Activated T-helper 1 cell treated with anti-CD3 and anti-CD28 coated beads, Interleukin-2, amount 50 U/mL, for 16 hours (primary cell): ENCODE measurements at places on chromosomes 7 and 10.

DNA sequence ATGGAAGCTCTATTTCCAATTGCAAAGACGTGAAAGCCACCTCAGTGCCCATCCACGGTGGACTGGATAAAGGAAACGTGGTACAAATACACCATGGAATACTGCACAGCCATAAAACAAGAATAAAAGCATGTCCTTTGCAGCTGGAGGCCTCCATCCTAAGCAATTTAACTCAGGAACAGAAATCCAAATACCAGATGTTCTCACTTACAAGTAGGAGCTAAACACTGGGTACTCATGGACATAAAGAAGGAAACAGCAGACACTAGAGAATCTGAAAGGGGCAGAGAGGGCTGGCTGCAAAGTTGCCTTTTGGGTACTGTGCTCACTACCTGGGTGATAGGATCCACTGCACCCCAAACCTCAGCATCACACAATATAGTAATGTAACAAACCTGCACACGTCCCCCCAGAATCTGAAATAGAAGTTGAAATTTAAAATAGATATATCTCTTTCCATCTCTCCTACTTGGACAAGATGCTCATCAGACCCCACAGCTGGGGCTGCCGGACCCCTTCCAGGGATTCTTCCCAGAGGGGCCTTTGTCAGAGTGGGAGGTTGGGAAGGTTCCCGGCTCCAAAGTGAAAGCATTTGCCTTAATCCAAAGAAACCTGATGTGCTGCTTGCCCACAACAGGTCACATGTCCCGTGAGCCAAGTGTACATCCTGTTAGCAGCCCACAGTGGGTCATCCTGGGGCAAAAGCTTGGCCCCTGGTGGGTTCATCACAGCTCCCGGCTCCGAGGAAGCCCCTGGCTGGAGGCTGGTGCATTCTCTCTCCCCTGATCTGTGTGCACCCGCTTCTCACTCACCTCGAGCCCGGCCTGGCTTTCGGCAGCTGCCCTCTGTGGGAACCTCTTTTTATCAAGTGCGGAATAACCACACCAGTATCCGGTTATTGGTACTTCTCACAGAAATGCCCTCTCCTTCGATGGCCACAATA is 172.3 kb upstream of the PPP2R2D start:
- DNase-seq: no peak

DNA sequence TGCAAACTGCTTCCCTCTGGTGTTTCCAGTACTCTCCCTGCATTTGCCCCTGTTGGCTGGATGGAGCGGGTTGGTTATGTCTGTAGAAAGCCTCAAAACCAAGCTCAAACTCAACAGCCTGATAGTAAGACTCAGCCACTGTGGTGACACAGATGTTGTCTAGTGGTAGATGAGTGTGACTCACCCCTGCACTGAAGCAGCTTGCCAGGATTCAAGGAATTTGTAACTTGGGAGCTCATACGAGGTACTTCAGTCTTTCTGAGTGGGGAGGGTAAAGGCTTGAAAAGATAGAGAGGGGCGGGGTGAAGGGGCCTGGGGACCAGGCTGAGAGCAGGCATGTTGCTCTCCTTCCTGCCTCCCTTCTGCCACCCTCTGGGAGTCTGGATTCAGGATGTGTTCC is 22.9 kb upstream of the AQP1 start:
- DNase-seq: no peak

GRCh38 chr7:135728136-135728669 is at the start of gene SLC13A4:
TSS of gene SLC13A4 (minus strand) at chr7:135728186. CDS start at chr7:135727496, 690 bp downstream.
- DNase-seq: no peak

DNA sequence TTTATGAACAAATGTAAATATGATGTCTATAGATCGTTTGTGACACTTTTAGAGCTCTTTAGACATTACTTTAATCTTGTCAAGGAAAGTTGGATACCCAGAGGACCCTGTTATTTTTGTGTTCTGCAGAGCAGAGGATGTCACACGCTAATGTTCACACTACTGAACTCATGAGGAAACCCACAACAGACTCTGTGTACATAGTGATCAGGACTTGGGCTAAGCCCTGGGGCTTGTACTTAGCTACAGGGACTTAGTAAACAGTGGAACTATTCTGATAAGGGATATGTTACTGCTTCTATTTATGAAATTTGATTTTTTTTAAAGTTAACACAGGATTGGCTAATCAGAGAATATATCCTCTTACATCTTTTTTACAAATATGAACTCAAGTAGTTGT is 36.1 kb upstream of the ZNF518A start:
- DNase-seq: no peak

- DNase-seq: no peak
These were observed 44.9 kb upstream of the SHH start for GRCh38 chr7:155857141-155857540.

DNA sequence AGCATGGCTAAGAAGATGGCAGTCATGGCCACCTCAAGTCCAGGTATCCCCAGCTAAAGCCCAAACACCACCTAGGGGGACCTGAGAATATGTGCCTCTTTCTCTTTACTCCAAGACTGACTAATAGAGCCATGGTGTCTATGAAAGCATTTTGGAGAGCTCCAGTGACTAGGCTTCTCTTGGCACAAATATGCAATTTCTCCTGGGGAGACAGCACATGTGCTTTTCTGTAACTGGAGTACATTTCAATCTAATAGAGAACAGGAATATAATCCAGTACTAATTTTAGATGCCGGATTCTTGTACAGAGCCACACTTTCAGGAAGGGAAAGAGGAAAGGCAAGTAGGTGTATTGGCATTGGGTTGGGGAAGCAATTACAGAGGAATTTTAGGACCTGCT is 260.1 kb downstream of the BMPER start:
- no peak for DNase-seq

DNA sequence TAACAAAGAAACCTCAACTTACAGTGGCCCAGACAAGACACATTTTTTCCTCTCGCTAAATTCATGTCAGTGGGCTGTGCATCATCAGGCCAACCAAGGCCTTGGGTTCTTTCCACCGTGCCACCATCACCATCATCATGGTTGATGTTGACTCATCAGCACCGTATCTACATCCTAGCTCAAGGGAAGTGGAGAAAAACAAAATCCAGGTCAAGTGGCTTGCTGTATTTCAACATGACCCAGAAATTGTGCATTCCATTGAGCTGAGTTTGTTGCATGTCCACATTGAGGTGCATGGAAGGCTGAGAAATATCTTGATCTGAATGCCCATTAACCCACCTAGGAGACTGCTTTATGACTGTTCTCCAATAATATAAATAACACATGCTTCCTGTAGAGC is 312.4 kb upstream of the CDC14C start:
- no peak for DNase-seq

DNA sequence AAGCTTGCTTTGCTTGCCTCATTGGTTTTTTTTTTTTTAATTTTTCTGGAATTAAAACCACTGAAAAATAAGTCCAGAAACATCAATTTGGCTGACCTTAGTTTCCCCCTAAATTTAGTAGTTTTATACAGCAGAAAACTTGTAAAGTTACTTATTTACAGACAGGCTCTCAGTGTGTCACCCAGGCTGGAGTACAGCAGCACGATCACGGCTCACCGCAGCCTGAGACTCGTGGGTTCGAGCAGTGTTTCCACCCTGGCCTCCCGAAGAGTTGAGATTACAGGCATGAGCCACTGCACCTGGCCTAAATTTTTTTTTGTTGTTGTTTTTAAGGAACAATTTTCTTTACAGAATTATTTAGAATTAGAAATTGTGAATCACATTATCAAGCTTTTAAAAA is 250.5 kb downstream of the SDK1 start:
- DNase-seq: no peak

- no peak for DNase-seq
These were observed 213.2 kb upstream of the CTBP2 start for GRCh38 chr10:125373546-125373945.

DNA sequence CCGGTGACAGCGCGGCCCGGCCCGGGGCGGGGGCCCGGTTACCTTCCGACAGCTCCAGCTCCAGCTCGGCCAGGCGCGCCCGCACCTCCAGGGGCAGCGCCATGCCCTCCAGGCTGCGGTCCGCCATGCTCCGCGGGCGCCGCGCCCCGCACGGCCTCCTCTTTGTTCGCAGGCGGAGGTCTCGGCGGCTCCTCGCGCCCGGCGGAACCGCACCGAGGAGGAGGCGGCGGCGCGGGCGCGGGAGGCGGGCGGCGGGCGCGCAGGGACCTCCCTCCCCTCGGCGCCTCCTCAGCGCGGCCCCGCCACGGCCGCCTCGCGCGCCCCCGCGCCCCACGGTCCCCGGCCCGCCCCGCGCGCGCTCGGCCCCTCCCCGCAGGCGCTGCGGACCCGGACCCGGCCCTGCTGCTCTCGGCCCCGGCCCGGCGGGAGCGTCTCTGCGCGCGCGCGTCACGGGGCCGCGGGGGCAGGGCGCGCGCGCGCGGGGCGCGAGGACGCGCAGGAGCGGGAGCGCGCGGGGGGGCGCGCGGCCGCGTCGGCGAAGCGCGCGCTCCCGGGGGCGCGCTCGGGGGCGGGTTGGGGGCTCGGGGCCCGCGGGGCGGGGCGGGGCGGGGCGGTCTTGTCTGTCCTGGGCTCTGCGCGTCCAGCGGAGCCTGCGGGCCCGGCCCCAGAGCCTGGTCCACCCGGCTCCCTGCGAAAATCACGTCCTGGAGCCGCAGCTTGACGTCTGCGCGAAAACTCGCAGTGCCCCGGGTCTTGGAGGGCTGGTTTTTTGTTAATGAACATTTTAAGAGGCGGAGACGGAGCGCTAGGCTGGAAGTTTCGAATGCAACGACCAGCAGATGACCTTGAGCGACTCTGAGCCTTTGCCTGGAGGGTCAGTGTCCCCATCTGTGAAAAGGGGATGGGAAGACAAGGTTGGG is at the start of gene DIP2C:
Gene DIP2C, minus strand, starts transcription at position 217 of the 920 bp plus-strand sequence. Its CDS starts 90 bp downstream, at position 127.
- no peak for DNase-seq

DNA sequence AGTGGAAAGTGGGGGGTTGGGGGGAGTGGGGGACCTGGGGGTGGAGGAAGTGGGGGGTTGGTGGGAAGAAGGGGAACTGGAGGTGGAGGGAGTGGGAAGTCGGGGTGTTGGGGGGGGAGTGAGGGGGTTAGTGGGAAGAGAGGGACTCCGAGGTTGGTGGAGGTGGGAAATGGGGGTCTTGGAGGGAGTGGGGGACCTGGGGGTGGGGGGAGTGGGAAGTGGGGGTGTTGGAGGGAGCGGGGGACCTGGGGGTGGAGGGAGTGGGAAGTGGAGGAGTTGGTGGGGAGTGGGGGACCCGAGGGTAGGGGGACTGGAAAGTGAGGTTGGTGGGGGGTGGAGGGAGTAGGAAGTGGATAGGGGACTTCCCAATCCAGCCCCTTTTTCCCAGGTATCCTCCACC is 906 bp upstream of the MMD2 start:
- DNase-seq: no peak

DNA sequence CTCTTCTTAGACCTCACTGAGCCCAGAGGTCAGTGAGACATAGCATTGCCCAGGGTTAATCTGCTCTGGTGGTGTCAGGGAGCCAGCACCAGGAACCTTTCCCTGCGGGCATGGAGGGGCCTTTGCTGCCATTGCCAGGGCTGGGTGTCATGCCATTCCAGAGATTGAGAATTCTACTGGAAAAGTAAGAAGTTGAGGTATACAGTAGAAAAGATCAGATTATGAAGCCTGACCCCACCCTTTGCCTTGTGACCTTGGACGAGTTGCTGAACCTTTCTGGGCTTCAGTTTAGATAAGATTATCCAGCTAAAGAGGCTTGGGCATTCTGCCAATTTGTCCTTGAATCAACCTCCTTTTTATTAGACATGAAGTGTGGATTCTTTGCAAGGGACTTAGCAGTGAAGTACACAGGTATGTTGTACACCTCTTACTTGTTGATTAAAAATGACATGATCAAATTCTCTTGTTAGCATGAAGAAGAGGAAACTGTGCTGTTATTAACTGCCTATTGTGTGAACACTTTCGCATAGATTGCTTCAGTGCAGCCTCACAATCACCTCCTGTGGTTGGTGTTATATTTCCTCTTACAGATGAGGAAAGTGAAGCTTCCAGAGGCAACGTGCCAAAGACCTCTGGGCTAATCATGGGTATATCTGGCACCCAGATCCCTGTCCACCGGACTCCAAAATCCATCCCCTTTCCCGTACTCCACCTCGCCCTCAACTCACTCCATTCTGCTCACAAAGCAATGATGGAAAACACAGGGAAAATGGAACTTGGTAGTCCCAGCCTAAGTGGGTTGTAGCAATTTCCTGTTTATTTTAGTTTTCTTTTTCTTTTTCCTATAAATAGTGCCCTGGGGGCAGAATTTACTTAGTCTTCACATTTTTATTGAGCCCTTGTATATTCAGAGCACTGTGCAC is 151.3 kb downstream of the CAMK1D start:
- no peak for DNase-seq

DNA sequence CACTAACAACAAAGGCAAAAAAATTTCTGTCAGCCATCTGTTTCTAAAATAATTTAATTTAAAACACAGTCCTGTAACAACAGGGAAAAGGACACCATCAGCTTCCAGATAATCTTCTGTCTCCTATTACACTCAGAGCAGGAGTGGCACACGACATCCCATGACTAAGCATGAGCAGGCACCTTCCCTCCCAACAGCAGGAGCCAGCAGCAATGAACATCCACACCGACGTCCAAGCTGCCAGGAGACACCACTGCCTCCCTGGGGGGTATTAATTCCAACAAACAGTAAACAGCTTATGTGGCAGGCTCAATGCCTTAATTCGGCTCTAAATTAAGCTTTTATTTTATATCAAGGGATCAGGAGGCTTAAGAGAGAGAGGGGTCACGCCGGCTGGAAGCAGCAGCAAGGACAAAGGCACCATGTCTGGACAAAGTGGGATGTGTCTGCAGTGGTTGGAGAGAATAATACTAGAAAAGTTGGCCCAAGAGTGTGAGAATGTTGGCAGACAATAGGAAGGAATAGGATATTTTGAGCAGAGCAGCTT is 45.7 kb downstream of the KIAA1549 start:
- no peak for DNase-seq

GRCh38 chr7:80105701-80106408 is 28.8 kb upstream of the GNAI1 start:
- DNase-seq: no peak

GRCh38 chr7:124399941-124400340 is 365.7 kb downstream of the GPR37 start:
- no peak for DNase-seq

DNA sequence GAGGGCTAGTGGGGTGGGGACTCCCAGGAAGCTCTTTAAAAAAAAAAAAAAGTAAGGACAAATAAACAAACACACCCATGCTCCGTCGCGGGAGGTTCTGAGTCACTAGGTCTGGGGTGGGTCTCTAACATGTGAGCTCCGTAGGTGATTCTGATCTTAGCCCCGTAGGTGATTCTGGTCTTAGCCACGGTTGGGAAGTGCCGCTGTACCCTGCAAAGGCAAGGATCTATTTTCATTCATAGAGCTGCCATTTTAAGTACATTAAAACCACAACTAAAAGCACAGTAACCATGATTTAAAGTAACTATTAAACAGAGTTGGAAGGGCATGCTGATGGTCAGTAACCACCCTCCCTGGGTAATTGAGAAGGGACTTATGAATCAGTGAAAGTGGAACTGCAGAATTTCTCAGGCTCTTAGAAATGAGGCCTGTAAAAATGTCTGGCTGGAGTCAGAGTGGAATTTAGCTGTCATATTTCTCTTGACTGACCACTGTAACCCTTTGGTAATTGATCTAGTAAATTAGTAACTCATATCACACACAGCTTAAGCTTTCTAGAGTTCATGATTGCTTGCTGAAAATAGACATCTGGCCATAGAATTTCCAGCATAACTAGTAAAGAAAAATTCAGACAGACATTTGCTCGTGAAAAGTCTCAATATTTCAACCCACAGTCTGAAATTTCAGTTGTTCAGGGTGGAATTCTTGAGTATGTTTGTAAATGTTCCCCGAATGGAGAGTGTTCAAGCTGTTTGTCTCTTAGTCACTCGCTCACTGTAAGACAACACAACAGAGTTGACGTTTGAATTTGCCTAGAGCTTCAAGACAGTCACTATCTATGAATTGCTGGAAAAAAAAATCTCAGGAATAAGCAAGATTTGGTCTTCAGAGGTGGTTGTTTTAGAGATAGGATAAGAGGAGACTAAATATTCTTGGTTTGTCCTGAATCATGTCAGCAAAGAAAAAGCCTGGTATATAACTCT is 34.2 kb upstream of the TCF7L2 start:
- DNase-seq: no peak
